ENCODE measurements at places on chromosomes 13 and 19. TPM values are rescaled to one million over a fixed set of nuclear protein-coding genes. Genes with fewer than 3 reads are reported as not detected.

Gene EFNB2
- 0.81 TPM for total RNA-seq

- DNase-seq: no peak
Observed at GRCh38 chr19:14536926-14537692, 7.7 kb downstream of the TECR start.

GRCh38 chr19:16290692-16291091 lies 33.9 kb upstream of the KLF2 start:
- no peak for DNase-seq

DNA sequence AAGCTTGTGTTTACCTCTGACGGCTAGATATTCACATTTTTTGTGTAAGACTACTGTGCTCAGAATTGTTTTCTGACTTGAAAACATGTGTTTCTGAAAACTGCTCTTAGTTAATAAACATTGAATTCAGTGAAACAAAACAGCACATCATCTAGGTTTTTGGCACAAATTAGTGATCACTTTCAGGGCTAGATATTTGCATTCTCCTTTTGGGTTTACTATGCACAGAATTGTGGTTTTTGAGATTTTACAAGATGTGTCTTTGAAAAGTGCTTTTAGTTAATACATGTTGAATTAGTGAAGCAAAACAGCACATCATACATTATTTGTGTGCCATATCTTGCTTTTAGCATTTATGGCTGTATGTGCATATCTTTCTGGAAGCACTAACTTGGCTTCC lies 8.2 kb upstream of the PARP4 start:
- no peak for DNase-seq

Gene ZNF491
- 1.9 TPM for total RNA-seq

- no peak for DNase-seq
Observed at GRCh38 chr19:5142725-5143097, 173.8 kb downstream of the KDM4B start.

DNA sequence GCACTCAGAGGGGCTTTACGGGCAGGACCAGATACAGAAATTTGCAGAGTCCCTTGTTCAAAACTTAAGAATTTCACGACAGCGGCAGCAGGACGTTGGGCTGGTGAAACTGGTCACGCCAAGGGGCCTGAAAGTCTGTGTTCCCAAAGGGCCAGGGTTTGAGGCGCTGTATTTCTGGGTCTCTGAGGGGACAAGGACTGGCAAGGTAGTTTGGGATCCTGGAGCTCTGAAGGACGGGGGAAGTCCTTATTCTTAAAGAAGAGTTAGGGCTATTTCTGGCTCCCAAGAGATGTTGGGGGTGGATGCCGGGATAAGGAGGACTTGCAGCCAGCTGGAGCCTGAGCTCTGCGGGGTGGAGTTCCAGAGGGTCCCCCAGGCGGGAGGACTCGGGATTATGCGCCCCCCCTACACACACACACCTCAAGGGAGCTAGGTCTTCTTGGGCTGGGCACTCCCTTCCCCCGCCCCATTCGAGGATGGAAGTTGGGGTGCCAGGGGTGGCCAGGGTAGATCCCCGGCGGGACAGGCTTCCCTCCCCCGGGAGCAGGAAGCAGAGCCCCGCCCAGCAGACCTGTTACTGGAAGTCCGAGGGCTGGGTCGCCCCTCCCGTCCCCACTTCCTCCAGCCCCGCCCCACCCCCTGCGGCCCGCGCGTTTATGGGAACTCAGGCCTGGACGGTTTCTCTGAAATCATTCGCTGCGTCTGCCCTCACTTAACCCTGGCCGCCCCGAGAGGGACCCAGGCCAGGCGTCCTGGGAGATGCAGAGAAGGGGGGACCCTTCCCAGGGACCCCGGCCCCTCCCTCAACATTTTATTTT lies 5.6 kb downstream of the BCL3 start:
- peak; percentile 25 for DNase-seq

GRCh38 chr13:21124852-21125251 lies 51.5 kb downstream of the SKA3 start:
- DNase-seq: peak; percentile 33

- DNase-seq: no peak
Observed at GRCh38 chr19:42185277-42185676, 32.2 kb downstream of the DEDD2 start.

Gene IRGC
- total RNA-seq: not detected

- DNase-seq: no peak
Observed at GRCh38 chr13:49395451-49395865, 48.4 kb downstream of the CAB39L start.

Gene SYDE1
- total RNA-seq: 6.2 TPM

GRCh38 chr13:25963674-25964073 lies 88.1 kb downstream of the SHISA2 start:
- no peak for DNase-seq

Gene TMEM221
- total RNA-seq: under 0.01 TPM

Gene ZNF600
- 7.0 TPM for total RNA-seq

- DNase-seq: peak; percentile 3
Observed at GRCh38 chr13:22837980-22838647, 342.7 kb upstream of the SGCG start.

GRCh38 chr19:49333811-49334288 lies 1.4 kb upstream of the CD37 start:
- peak; percentile 34 for DNase-seq

Gene NPAS1
- total RNA-seq: 1.3 TPM

- no peak for DNase-seq
Observed at GRCh38 chr13:102183509-102184182, 218.2 kb downstream of the FGF14 start.

Gene ZNF723
- not detected for total RNA-seq

Gene SERPINE3
- under 0.01 TPM for total RNA-seq

DNA sequence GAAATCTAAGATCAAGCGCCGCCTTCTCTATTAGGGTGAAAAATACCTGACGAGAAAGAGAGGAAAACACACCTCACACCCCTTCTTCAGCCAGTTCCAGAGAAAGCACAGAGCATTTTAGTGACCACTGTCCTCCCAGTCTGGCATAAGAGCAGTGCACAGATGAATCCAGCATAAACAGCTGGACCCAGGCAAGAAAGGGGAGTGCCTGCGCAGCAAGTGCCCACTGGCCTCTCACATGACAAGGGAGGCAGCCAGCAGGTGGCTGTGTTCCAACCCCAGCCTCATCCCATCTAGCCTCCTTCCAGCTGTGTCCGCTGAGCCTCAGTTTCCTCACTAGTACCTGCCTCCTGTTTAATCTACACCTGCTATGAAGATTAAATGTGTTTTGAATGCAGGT lies 8.0 kb downstream of the MED26 start:
- no peak for DNase-seq

Gene ZNF440
- 5.7 TPM for total RNA-seq

Gene KCNN1
- total RNA-seq: under 0.01 TPM

- peak; percentile 58 for DNase-seq
Observed at GRCh38 chr13:113930671-113931637, 42.9 kb downstream of the C13orf46 start.

GRCh38 chr19:42132030-42132628 lies at the start of gene POU2F2:
Gene POU2F2, minus strand, starts transcription at chr19:42132446. Its CDS starts 35 bp downstream, at chr19:42132411.
- DNase-seq: peak; percentile 85

GRCh38 chr19:42102877-42103276 lies 26.9 kb downstream of the ZNF574 start:
- DNase-seq: no peak

DNA sequence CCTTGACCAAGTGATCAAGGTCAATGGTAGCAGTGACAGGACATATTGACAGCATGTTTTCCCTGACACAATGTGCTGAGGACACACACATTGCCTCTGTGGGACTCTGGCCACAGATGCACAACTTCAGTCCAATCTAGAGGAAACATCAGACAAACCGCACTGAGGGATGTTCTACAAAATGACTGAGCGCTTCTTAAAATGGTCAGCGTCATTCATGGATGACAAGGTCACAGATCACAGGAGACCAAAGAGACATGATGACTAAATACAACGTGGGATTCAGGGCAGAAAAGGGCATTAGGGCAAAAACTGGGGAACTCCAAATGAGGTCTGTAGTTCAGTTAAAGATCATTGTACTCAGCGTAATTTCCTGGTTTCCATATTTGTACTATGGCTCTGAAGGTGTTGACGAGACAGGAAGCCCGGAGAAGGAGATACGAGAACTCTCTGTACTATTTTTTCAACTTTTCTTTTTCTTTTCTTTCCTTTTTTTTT lies 20.6 kb downstream of the PBX4 start:
- DNase-seq: peak; percentile 48

DNA sequence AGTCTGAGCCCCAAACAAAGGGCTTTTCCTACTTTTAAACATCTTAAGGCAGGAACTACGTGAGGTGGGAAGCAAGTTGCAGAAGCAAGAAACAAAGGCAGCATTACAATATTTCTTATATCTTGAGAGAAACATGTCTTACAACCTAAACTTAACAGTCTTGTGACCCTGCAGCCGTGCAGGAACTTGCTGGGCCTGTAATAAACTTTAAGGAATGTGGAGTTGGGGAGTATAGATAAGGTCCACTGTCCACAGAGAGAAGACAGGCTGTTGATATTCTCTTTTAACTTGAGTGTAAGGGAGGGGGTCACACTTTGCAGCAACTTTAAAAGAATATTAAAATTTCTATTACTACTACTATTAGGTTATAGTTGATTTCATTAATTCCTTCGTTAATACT lies 214.6 kb upstream of the HTR2A start:
- no peak for DNase-seq

DNA sequence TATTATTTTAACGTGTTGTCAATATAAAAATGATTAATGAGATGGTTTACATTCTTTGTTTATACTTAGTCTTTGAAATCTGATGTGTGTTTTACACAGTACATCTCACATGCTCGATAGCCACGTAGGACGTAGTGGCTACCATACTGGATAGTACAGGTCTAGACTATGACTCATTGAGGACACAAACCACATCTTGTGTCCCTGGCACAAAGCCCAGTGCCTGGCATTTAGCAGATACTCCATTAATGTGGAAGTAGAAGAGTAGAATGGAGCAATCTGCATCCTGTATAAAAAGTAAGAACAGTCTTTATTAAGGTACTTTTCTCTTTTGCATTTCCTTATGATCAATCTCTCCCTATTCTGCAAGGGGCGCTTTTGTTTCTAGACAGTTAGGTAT lies 49.0 kb upstream of the FRY start:
- DNase-seq: no peak

All from hematopoietic multipotent progenitor cell (in vitro differentiated cells).